ENCODE measurements at places on chromosomes 16 and 17.

GRCh38 chr17:77120868-77121267, 19.9 kb upstream of the SEC14L1 start:
- ATAC-seq = no peak

GRCh38 chr16:84199861-84200260, 8.9 kb downstream of the ADAD2 start:
- no peak for ATAC-seq

- no peak for ATAC-seq
These were observed 123.0 kb downstream of the CHD9NB start for GRCh38 chr16:52929478-52930400.

- ATAC-seq = no peak
These were observed 18.3 kb upstream of the MLKL start for GRCh38 chr16:74718741-74719610.

- ATAC-seq = peak; percentile 8
These were observed at the start of gene PPP1R9B for GRCh38 chr17:50150354-50151040. Gene PPP1R9B (minus strand): TSS chr17:50150677. CDS start chr17:50150513, 164 bp downstream.

GRCh38 chr16:54808890-54809289, 121.8 kb upstream of the IRX5 start:
- no peak for ATAC-seq

Data from activated CD4-positive, CD25-positive, alpha-beta regulatory T cell treated with anti-CD3 and anti-CD28 coated beads, Interleukin-2, amount 50 U/mL, for 24 hours (primary cell).